ENCODE measurements at places on chromosomes 4 and X.

- no peak for DNase-seq
Observed at GRCh38 chr4:173436149-173436579, 37.2 kb upstream of the SCRG1 start.

DNA sequence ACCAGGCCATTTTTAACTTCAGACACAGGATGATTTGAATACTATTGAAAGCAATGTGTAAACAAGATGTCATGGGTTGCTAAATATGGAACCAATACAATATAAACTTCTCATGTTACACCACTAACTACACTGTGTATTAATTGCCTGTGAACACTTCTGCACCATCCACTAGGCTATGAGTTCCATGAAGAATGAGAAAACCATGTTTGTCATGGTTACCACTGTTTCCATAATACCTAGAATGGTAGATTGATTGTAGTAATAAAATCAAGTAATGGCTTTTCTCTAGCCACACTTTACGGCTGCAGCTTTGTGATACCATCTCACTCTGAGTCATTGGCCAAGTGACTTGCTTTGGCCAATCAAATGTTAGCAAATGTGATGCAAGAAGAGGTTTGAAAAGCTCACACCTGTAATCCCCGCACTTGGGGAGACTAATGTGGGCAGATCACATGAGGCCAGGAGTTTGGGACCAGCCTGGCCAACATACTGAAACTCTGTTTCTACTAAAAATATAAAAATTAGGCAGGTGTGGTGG, 19.9 kb upstream of the CYBB start:
- no peak for DNase-seq

DNA sequence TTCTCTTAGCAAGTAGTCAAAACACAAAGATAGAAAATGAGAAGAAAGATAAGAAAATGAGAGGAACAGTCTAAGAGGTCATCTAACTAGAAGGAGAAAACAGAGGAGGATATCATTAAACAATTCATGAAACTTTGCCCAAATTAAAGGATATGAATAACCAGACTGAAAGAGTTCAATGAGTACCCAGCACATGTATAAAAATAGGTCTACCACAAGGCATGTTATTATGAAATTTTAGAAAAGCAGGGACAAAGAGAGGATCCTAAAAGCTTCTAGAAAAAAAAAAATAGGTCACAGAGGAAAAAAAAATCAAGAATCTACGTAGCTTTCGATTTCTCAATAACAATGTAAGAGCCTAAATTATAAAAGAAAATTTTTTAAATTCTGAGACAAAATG, 118.5 kb downstream of the WDFY3 start:
- no peak for DNase-seq

- no peak for DNase-seq
Observed at GRCh38 chrX:45524805-45525204, 324.1 kb upstream of the DIPK2B start.
